NCI-H1436 (cell line): ENCODE measurements at places on chromosomes 12 and 14.

DNA sequence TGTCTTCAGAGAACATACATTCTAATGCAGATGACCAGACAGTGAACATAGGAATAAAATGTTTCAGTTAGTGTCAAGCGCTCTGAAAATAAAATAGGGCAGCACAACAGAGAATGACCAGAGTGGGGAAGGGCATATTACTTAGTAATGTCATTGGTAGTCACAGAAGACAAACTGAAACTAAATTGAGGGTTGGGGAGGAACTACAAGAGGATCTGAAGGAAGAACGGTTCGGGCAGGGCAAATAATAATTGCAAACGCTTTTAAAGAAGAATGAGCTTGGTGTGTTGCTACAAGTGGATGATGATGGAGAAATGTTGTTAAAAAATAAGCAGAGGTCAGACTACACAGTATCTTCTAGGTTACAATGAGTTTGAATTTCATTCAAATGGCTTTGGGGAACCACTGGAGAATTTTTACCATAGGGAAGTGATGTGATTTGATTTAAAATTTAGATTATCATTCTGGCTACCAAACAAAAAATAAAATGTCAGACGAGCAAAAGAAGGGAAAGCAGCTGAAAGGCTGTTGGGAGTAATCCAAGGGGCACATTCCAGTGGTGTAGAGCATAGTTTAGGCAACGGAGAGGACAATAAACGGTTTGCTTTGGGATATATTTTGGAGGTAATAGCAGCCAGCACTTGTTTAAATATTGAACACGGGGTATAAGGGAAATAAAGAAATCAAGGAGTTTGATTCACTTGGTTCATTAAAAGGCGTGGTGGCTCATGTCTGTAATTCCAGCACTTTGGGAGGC lies 56.3 kb upstream of the SLC6A13 start:
- DNase-seq, result no peak

GRCh38 chr12:45415393-45415817 lies 199.5 kb downstream of the ANO6 start:
- no peak for DNase-seq

- DNase-seq, result no peak
Measured at GRCh38 chr14:24289649-24290280, 9.8 kb downstream of the DHRS1 start.

GRCh38 chr12:11607313-11608081 lies 42.0 kb upstream of the ETV6 start:
- DNase-seq, result no peak

DNA sequence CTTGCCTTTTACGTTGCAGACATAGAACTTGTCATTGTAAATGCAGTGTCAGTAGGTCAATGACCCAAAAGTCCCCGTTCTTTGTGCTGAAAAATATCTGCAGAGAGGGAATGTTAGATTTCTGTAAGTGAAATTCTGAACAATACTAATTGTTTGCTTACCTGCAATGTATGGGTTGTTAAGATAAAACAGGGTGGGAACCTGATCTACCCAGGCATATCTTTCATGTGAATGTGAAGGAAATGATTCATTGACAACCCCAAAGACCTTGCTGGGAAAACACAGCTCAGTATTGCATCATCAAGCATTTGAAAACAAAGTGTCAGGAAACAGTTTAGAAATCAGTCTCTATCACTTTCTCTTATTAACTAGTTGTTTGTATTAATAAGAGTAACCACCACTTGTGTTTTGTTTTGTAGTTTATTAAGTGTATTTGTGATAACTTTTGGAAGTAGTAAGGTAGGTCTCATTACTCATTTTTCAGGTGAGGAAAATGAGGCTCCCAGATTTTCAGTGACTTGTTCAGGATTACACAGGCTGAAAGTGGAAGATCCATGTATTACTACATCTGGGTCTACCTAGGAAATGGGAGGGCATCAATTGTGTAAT lies 57.9 kb upstream of the SLC38A2 start:
- DNase-seq, result no peak
